ENCODE measurements at places on chromosomes 2 and 18. TPM values are rescaled to one million over a fixed set of nuclear protein-coding genes. Genes with fewer than 3 reads are reported as not detected.

- no peaks in the 10 kb centered on the region for H3K27me3 ChIP-seq
- peaks cover 23% of the 10 kb centered on the region for H3K4me1 ChIP-seq
- H3K36me3 ChIP-seq: peaks cover 17% of the 10 kb centered on the region
- no peak overlapping the region for H3K27ac ChIP-seq
Measured at GRCh38 chr2:112580084-112580483, 4.3 kb upstream of the CHCHD5 start.

DNA sequence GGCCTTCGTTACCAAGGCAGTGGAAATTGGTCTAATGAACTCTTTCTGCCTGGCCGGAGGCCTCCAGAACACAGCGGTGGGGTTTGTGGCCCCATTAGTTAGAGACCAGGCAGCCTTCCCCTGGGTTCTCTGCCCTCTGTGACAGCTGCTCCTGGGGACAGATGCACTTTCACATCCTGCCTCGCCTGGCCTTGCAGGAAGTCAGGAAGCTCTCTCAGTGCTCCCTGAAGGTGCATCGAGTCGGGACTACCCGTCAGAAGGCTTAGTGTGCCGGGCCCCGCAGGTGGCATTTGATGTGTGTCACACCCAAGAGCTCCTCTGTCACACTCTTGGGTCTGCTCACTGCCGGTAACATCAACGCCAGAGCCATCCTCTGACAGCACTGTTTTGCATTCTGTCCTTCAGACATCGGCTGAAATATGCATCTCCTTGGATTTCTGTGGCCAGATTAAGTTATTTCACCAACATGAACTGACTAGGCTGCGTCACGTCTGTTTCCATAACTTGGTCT, 158.3 kb downstream of the LDLRAD4 start:
- H3K36me3 ChIP-seq: no peaks in the 10 kb centered on the region
- no peaks in the 10 kb centered on the region for H3K27me3 ChIP-seq
- peaks cover 75% of the 10 kb centered on the region for H3K4me1 ChIP-seq

Gene ALPP
- not detected for total RNA-seq

Gene CDK15
- total RNA-seq: 0.16 TPM

GRCh38 chr2:178208336-178208735, 14.0 kb downstream of the OSBPL6 start:
- DNase-seq: no peak
- H3K4me3 ChIP-seq: no peak overlapping the region
- H3K27me3 ChIP-seq: no peaks in the 10 kb centered on the region
- H3K4me1 ChIP-seq: peaks cover 8% of the 10 kb centered on the region
- no peaks in the 10 kb centered on the region for H3K36me3 ChIP-seq

DNA sequence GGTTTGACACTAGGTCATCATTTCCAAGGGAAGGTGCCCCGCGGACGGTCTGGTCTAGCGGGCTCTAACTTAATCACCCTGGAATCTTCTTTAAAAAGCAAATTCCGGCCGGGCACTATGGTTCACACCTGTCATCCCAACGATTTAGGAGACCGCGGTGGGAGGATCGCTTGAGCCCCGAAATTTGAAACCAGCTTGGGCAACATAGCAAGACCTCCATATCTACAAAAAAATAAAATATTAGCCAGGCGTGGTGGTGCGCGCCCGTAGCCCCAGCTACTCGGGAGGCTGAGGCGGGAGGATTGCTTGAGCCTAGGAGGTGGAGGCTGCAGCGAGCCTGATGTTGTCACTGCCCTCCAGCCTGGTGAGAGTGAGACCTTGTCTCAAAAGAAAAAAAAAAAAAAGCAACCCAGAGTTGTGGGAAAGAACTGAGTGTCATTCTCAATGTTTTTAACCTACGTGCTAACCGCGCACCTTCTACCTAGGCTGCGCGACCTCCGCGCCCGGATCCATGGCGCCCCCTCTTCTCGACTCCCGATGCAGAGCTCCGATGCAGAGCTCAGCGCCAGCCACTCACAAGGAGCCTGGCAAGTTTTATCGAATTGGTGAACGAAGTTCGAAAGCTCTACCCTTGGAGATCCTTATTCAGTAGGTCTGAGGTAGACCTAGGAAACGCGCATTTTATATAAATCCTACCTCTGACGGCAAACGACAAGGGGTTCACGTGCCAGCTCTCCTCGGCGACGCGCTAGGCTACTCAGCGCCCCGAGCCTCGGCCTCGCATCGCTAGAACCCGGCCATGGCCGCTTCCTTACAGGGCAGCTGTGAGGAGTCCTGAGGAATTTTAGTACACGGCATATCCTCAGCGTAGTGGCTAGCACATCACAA, 888 bp upstream of the TWSG1 start:
- H3K4me1 ChIP-seq: peaks cover 25% of the 10 kb centered on the region
- peak overlapping the region; percentile 92 for H3K4me3 ChIP-seq
- no peaks in the 10 kb centered on the region for H3K27me3 ChIP-seq
- H3K27ac ChIP-seq: peak overlapping the region; percentile 61
- DNase-seq: no peak

- peaks cover 32% of the 10 kb centered on the region for H3K27me3 ChIP-seq
- no peaks in the 10 kb centered on the region for H3K36me3 ChIP-seq
- H3K4me3 ChIP-seq: no peak overlapping the region
- H3K4me1 ChIP-seq: peaks cover 57% of the 10 kb centered on the region
Measured at GRCh38 chr2:237483018-237483731, 3.9 kb upstream of the MLPH start.

Gene CNGA3
- total RNA-seq: not detected

Gene GPR35
- 1.3 TPM for total RNA-seq

Gene EVX2
- not detected for total RNA-seq

DNA sequence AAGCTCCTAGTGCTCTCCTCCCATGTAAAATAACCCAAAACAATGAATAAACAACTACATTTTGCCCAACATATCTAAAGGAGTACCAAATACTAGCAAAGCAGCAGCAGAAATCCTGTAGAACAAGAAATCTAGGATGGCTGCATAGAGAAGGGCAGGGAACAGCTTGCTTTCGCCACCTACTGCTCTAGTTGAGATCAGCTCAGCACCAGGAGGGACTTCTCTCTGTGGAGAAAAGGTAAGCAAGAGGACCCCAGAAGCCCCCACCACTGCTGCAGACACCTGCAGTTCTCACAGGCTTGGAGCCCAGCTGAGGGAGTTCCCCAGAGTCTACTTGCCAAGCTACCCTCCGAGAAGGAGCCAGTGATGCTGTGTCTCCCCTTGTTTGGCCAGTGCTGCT, 243.0 kb upstream of the CHST9 start:
- H3K36me3 ChIP-seq: no peaks in the 10 kb centered on the region
- no peaks in the 10 kb centered on the region for H3K4me1 ChIP-seq
- H3K27me3 ChIP-seq: peaks cover 4% of the 10 kb centered on the region
- H3K27ac ChIP-seq: no peak overlapping the region
- no peak for DNase-seq

DNA sequence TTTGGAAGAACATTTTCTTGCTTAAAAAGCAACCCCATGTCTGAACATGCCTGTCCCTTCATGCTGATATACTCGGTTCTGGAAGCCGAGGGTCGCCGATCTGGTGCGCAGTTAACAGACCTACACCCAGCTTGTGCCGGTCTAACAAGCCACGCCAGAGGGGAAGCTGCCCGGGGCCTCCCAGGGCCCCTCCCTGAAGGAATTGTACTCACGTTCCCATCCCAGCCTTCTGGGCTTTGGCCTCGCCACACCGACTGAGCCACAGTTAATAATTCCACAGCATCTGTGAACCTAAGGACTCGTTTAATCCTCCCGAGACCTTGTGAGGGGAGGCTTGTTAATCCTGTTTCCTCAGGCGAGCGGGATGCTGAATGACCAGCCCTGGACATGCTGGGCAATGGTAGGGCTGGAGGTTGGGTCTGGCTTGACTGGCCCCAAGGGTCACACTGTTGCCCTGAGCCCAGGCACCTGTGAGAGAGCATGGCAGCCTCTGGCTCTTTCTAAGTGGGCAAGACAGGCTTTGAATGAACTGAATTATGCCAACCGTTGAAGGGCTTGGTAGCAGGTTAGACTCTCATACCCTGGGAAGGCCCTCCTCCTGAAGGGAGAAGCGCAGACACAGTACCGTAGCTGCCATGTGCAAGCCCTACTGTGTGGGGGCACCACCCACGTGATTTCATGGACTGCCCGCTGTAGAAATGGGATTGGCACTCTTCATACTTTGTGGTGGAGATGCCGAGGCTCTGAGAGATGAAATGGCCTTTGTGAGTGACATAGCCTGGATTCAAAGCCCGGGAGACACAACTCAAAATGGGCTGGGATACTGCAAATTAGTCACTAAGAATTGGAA, 27.9 kb upstream of the ODC1 start:
- H3K27ac ChIP-seq: no peak overlapping the region
- no peak overlapping the region for H3K4me3 ChIP-seq
- H3K4me1 ChIP-seq: no peaks in the 10 kb centered on the region
- H3K36me3 ChIP-seq: no peaks in the 10 kb centered on the region
- no peaks in the 10 kb centered on the region for H3K27me3 ChIP-seq

Gene CNTNAP5
- not detected for total RNA-seq

GRCh38 chr2:152813351-152813750, 94.9 kb downstream of the ARL6IP6 start:
- no peaks in the 10 kb centered on the region for H3K4me1 ChIP-seq
- no peaks in the 10 kb centered on the region for H3K36me3 ChIP-seq
- no peak for DNase-seq
- no peak overlapping the region for H3K4me3 ChIP-seq

Gene PLEKHH2
- total RNA-seq: 1.3 TPM

GRCh38 chr2:24792542-24792873, 683 bp downstream of the PTRHD1 start:
- no peak for DNase-seq
- H3K27me3 ChIP-seq: no peaks in the 10 kb centered on the region
- peak overlapping the region; percentile 79 for H3K4me3 ChIP-seq
- H3K27ac ChIP-seq: peak overlapping the region; percentile 99

DNA sequence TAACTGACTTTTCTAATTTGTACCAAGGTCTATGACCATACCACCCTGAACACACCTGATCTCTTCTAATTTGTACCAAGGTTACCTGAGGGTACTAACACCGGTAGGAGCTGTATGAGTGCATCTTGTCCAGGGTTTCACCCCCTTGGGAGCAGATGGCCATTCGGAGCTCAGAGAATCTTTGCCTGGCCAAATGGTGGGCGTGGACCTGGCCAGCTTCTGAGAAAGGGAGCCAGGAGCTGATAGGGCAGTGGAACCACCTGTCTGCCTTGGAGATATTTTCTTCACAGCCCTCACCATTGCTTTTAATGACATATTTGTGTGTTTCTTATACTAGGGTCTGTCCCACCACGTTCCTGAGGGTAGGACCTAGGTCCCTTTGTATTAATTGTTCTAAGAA, 188.9 kb downstream of the LDLRAD4 start:
- no peaks in the 10 kb centered on the region for H3K27me3 ChIP-seq
- H3K4me3 ChIP-seq: no peak overlapping the region
- no peak for DNase-seq
- H3K36me3 ChIP-seq: no peaks in the 10 kb centered on the region
- no peak overlapping the region for H3K27ac ChIP-seq

- H3K27me3 ChIP-seq: no peaks in the 10 kb centered on the region
- H3K36me3 ChIP-seq: no peaks in the 10 kb centered on the region
- peaks cover 93% of the 10 kb centered on the region for H3K4me1 ChIP-seq
- peak overlapping the region; percentile 46 for H3K4me3 ChIP-seq
Measured at GRCh38 chr18:25284861-25285550, 67.0 kb downstream of the ZNF521 start.

GRCh38 chr18:40576507-40577115, 1378.4 kb upstream of the PIK3C3 start:
- no peak for DNase-seq
- H3K27me3 ChIP-seq: no peaks in the 10 kb centered on the region
- H3K36me3 ChIP-seq: no peaks in the 10 kb centered on the region
- no peaks in the 10 kb centered on the region for H3K4me1 ChIP-seq
- H3K27ac ChIP-seq: no peak overlapping the region

GRCh38 chr18:35661483-35662146, 80.1 kb downstream of the GALNT1 start:
- H3K27me3 ChIP-seq: no peaks in the 10 kb centered on the region
- H3K36me3 ChIP-seq: peaks cover 16% of the 10 kb centered on the region
- DNase-seq: no peak
- peaks cover 7% of the 10 kb centered on the region for H3K4me1 ChIP-seq
- H3K4me3 ChIP-seq: no peak overlapping the region
- H3K27ac ChIP-seq: no peak overlapping the region

DNA sequence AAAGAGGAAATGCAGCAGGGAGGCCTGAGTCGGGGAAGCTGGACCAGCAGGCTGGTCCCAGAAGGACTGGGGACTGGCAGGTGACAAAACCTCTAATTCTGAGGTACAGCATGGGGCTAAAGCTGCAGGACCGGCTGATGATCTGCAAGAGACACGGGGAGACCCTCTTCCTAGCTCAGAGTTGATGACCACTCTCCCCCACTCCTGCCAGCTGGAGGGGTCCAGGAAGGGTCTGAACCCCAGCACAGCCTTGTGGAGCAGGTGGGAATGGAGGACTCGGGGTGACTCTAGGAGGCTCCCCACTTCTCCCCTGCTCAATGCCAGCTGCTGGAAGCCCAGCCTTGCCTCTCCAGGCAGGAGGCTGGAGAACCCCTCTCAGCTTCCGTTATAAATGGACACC, 67.7 kb downstream of the TWIST2 start:
- no peak for DNase-seq
- no peaks in the 10 kb centered on the region for H3K4me1 ChIP-seq
- no peaks in the 10 kb centered on the region for H3K36me3 ChIP-seq
- no peak overlapping the region for H3K27ac ChIP-seq
- H3K4me3 ChIP-seq: no peak overlapping the region

- no peaks in the 10 kb centered on the region for H3K27me3 ChIP-seq
- H3K36me3 ChIP-seq: no peaks in the 10 kb centered on the region
- H3K27ac ChIP-seq: no peak overlapping the region
- DNase-seq: no peak
- no peaks in the 10 kb centered on the region for H3K4me1 ChIP-seq
Measured at GRCh38 chr2:162731917-162732804, 106.4 kb downstream of the KCNH7 start.

DNA sequence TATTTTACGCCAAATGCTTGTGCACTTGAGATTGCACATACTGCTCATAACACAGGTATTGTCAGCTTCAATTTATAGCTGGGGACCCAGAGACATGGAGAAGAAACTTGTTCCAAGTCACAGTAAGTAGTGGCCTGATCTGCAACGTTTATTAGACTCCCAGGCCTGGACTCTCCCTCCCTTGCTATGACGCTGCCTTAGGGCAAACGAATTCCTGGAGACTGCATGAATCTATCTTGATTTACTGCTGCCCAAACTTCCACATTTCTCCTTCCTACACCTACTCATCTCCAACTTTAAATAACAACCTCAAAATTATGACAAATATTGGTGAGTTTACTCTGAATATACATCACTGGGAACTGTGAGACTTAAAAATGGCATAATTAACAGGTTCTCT, 145.1 kb upstream of the CCDC195 start:
- H3K4me1 ChIP-seq: no peaks in the 10 kb centered on the region
- no peak overlapping the region for H3K27ac ChIP-seq
- no peak overlapping the region for H3K4me3 ChIP-seq

DNA sequence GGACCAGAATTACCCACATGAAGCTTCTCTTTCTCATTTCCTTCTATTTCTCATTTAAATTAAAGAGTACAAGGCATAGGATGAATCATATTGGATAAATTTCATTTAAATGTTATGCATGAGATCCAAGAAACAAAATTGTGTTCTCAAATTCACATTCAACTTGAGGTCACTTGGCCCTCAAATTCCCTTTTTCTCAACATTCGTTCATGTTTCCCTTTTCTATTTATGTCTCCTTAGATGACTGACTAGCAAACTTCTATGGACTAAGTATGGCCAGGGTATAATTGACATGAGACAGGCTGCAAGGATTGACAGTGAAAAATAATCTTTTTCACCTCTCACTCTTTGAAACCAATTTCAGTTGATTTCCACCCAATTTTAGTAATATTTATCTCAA, 4.0 kb upstream of the LDLRAD4 start:
- no peaks in the 10 kb centered on the region for H3K27me3 ChIP-seq
- no peaks in the 10 kb centered on the region for H3K36me3 ChIP-seq
- H3K4me3 ChIP-seq: no peak overlapping the region
- no peak for DNase-seq
- peaks cover 32% of the 10 kb centered on the region for H3K4me1 ChIP-seq

Gene LRRTM4
- total RNA-seq: 0.55 TPM

Gene DOK6
- total RNA-seq: 0.96 TPM

Gene NLRC4
- total RNA-seq: 0.96 TPM

Measured in left ventricle myocardium inferior (tissue), 1 donor.